Activated naive CD8-positive, alpha-beta T cell treated with anti-CD3 and anti-CD28 coated beads for 36 hours (primary cell): ENCODE measurements at places on chromosomes 2 and 18. TPM values are rescaled to one million over a fixed set of nuclear protein-coding genes. Genes with fewer than 3 reads are reported as not detected.

DNA sequence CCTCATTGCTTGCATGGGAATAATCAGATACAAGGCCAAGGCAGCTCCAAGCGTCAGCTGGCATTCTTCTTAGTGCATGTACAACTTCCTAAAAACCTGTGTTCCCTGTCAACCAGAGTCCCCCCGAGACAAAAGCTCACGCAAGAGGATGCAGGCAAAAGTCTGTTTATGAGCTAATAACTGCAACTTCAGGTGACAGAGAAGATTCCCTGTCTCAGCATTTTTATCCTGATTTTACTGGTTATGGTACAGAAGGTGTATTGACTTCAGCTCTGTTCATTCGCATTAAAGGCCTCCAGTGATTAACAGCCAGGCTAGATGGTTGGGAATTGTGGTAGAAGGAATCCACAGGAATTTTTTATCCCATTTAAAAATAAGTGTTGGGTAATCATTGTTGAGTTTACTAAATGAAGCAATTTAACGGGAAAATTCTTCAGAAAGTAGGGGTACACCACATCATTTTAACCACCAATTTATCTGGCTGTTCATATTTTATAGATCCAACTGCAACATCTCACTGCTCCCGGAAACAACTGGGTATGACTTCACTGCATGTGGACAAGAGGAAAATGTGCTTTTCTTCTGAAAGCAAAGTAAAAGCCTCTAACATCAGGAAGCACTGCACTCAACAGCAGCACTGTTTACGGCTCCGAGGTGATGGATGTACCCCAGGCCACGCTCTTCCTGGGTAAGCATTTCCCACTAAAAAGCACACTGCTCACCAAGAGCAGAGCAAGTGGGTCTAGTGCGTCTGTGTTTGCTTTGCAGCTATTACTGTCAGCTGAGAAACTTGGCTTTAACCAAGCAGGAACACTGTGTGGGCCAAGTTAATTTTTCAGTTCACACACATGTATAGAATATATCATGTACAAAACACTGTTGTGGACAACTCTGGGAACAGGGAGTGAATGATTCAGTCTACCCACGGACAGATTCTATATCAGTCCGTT is 31.9 kb downstream of the CCBE1 start:
- H3K4me3 ChIP-seq: no peak overlapping the region
- no peaks in the 10 kb centered on the region for H3K36me3 ChIP-seq
- H3K27me3 ChIP-seq: no peaks in the 10 kb centered on the region
- no peaks in the 10 kb centered on the region for H3K4me1 ChIP-seq
- no peak overlapping the region for H3K27ac ChIP-seq

DNA sequence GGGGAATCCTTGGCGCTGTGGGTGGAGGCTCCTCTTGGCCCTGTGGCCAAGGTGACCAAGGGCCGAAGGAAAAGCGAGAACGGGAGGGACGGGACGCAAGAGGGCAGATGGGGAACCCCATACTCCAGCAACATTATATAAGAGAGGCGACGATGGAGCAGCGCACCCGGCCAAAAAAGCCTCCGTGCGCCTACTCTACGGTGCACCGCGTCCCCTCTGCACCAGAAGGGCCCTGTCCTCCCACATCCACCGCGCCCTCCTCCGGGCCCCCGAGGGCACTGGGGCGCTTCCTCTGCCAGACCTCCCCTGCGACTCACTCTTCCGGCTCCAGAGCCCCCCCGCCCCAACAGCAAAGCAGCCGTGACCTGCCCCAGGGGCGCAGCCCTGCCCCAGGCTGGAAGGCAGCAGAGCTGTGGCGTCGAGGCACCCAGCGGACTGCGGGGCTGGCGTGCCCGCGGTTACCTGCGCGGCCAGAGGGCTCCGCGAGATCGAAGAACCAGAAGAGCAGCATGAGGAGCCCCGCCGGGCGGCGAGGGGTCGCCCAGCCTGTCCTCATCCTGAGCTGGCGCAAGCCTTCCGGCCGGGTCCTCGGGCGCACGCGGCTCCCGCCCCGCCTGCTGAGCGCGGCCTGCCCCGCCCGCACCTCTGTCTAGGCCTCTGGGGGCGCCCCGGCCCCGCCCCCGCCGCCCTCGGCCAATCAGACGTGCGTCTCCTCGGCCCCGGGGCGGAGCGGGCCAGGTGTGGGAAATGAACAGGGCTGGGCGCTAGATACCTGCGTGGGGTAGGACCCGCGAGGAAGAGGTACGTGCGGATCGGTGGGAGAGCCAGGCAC is 106.3 kb upstream of the CD302 start:
- peaks cover 15% of the 10 kb centered on the region for H3K36me3 ChIP-seq
- peak; percentile 87 for DNase-seq
- H3K27me3 ChIP-seq: no peaks in the 10 kb centered on the region
- H3K27ac ChIP-seq: peak within 1 kb of the TSS; percentile 96
- peak within 1 kb of the TSS; percentile 99 for H3K4me3 ChIP-seq
- H3K4me1 ChIP-seq: peaks cover 51% of the 10 kb centered on the region

DNA sequence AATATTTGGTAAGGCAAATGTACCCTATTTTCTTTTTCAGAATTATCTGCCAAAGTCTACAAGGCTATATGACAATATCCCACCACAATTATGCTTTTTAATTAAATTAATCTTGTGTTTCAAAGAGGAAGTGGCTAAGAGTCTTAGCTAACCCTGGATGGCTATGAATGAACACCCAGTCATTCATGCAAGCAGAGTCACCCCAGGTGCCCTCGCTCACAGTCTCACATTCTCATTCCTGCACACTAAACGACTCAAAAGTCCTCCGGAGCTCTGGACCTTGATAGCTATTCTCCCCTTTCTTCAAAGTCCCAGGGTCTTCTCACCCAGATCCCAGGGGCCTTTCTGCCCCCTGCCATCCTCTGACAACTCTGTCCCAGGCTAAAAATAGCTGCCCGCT is 42.1 kb upstream of the MRPL19 start:
- no peak overlapping the region for H3K4me3 ChIP-seq
- no peak for DNase-seq
- H3K27me3 ChIP-seq: peaks cover 42% of the 10 kb centered on the region
- H3K27ac ChIP-seq: no peak overlapping the region

The SCTR gene
- total RNA-seq: not detected

DNA sequence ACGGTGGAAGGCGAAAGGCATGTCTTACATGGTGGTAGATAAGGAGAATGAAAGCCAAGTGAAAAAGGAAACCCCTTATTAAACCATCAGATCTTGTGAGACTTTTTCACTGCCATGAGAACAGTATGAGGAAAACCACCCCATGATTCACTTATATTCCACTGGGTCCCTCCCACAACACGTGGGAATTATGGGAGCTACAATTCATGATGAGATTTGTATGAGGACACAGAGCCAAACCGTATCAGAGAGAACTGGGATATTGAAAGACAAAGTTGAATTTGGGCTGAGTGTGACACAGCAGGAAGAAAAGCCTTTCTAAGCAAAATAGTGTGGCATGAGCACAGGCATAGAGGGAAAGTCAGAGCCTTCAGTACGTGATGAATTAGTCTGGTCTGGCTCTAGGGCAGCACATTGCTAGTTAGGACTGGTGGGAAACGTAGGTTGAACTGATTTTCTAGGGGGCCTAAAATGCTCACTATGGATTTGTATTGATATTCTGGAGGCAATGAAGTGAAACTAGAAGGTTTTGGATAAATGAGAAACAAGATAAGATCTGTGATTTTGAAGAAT is 84.8 kb upstream of the RND3 start:
- H3K36me3 ChIP-seq: no peaks in the 10 kb centered on the region
- H3K27ac ChIP-seq: no peak overlapping the region
- no peaks in the 10 kb centered on the region for H3K4me1 ChIP-seq
- H3K27me3 ChIP-seq: no peaks in the 10 kb centered on the region

GRCh38 chr2:239082425-239082824 is 234.5 kb downstream of the TWIST2 start:
- no peak overlapping the region for H3K4me3 ChIP-seq
- H3K4me1 ChIP-seq: no peaks in the 10 kb centered on the region
- H3K27ac ChIP-seq: no peak overlapping the region
- no peaks in the 10 kb centered on the region for H3K36me3 ChIP-seq
- no peak for DNase-seq
- no peaks in the 10 kb centered on the region for H3K27me3 ChIP-seq

- no peak overlapping the region for H3K4me3 ChIP-seq
- peaks cover 16% of the 10 kb centered on the region for H3K36me3 ChIP-seq
- H3K4me1 ChIP-seq: no peaks in the 10 kb centered on the region
- DNase-seq: no peak
Measured at GRCh38 chr2:143745060-143745459, 615.8 kb downstream of the ARHGAP15 start.

- DNase-seq: no peak
- peaks cover 6% of the 10 kb centered on the region for H3K27me3 ChIP-seq
- H3K27ac ChIP-seq: no peak overlapping the region
Measured at GRCh38 chr2:223786943-223787342, 50.4 kb downstream of the AP1S3 start.

The FBLN7 gene
- total RNA-seq: 8.8 TPM

DNA sequence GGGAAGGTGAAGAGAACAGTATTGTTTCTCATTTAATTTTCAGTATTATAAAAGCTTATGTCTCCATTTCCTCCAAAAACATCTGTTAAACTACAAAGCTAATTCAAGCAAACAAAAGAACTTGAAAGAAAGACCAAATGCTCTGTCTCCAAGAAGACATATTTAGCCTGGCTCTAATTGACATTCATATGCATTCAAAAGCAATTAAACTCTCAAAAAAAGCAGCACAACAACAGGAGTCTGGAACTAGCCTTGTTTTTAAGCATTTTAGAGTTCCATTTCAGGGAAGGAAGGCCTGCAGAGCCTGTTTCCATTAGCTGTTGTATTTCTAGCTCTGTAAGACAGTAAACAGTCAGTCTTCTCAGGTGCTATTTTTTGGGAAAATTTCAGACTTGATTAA is 447.9 kb downstream of the TDRD15 start:
- no peaks in the 10 kb centered on the region for H3K36me3 ChIP-seq
- no peak overlapping the region for H3K27ac ChIP-seq
- no peak overlapping the region for H3K4me3 ChIP-seq
- no peaks in the 10 kb centered on the region for H3K4me1 ChIP-seq

- DNase-seq: no peak
- peaks cover 4% of the 10 kb centered on the region for H3K4me1 ChIP-seq
- no peak overlapping the region for H3K4me3 ChIP-seq
- H3K36me3 ChIP-seq: no peaks in the 10 kb centered on the region
- no peak overlapping the region for H3K27ac ChIP-seq
Measured at GRCh38 chr2:41710944-41711343, 336.9 kb upstream of the PKDCC start.

The EFEMP1 gene
- not detected for total RNA-seq

The GPR75 gene
- total RNA-seq: 1.4 TPM

GRCh38 chr2:174522553-174522952 is 35.7 kb upstream of the GPR155 start:
- DNase-seq: no peak
- H3K4me1 ChIP-seq: peaks cover 13% of the 10 kb centered on the region
- no peaks in the 10 kb centered on the region for H3K27me3 ChIP-seq
- no peak overlapping the region for H3K27ac ChIP-seq
- no peak overlapping the region for H3K4me3 ChIP-seq

- no peaks in the 10 kb centered on the region for H3K27me3 ChIP-seq
- H3K4me3 ChIP-seq: peak overlapping the region; percentile 98
- peaks cover 23% of the 10 kb centered on the region for H3K36me3 ChIP-seq
- peak overlapping the region; percentile 94 for H3K27ac ChIP-seq
- H3K4me1 ChIP-seq: peaks cover 32% of the 10 kb centered on the region
- DNase-seq: no peak
Measured at GRCh38 chr18:56637711-56638231, 621 bp downstream of the TXNL1 start.

GRCh38 chr2:2860589-2861300 is 516.9 kb downstream of the EIPR1 start:
- H3K4me3 ChIP-seq: no peak overlapping the region
- no peak overlapping the region for H3K27ac ChIP-seq
- H3K4me1 ChIP-seq: no peaks in the 10 kb centered on the region

DNA sequence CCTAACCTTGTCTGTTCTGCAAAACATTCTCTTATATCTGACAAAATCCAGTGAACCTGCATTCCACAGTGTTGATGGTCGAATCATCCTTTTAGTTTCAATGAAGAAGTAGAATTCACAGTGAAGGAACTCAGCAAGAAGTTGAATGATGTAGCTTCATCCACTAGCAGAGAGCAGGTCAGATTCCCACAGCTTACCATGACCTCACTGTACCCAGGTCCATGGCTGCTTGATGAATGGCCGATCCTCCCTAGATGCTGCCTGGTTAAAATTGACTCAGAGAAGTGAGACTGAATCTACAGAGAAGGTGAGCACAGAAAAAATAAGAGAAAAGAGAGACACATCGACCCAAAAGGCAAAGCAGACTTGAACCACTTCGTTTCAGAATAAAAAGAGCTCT is 906.0 kb upstream of the CHAC2 start:
- no peak for DNase-seq
- H3K27ac ChIP-seq: no peak overlapping the region
- no peaks in the 10 kb centered on the region for H3K36me3 ChIP-seq
- H3K4me1 ChIP-seq: no peaks in the 10 kb centered on the region
- H3K4me3 ChIP-seq: no peak overlapping the region

DNA sequence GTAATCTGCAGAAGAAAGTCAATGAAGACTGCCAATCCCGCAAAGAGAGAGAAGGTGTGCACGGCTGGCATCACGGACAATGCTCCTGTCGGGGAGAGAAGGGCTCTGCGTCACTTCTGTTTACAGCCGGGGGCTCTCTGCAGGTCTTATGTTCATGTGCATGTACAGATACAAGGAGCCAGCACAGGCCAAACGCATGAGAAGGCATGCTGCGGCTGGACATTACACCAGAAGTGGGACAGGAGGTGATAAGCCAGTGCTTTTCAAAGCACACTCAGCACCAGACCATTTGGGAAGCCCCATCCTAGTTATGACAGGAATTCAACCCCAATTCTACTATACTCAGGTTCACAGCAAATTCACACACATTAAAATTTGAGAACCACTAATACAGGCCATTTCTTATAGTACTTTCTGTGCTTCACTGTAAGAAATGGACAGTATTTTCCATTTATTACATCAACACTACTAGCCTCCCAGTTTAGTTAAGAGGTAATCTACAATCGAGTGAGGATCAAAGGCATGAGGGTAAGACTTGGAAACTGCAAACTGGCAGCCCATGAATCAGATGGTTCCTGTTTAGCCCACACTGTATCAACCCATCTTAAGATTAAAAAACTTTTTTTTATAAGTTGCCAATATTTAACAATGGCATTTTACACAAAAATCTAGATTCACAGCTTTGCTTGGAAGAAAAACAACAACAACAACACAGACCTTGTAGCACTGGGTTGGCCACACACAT is 38.2 kb downstream of the RMC1 start:
- no peaks in the 10 kb centered on the region for H3K27me3 ChIP-seq
- peaks cover 18% of the 10 kb centered on the region for H3K36me3 ChIP-seq
- peaks cover 31% of the 10 kb centered on the region for H3K4me1 ChIP-seq
- DNase-seq: no peak
- no peak overlapping the region for H3K4me3 ChIP-seq

- no peak overlapping the region for H3K27ac ChIP-seq
- H3K36me3 ChIP-seq: no peaks in the 10 kb centered on the region
- H3K4me3 ChIP-seq: no peak overlapping the region
- H3K27me3 ChIP-seq: no peaks in the 10 kb centered on the region
- no peaks in the 10 kb centered on the region for H3K4me1 ChIP-seq
- no peak for DNase-seq
Measured at GRCh38 chr2:50724837-50725236, 307.1 kb downstream of the NRXN1 start.
